ENCODE measurements at places on chromosomes 6 and 20.

- peak; percentile 54 for DNase-seq
These were observed 371.1 kb upstream of the POU3F2 start for GRCh38 chr6:98463038-98464000.

DNA sequence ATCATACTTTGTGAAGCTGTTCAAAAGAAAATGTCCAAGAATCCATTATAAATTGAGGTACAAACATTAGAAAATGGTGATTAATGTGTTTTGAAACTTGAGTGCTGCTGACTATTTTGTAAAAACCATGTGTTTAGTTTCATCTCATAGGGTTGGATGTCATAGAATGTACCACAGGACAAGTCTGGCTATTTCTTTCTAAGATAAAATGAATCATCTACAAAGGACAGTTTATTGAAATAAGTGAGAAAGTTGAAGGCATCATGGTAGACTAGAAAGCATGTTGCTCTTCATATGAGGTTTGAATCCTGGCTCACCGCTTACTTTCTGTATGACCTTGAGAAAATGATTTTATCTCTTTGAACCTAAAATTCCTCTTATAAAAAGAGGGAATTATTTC, 29.2 kb upstream of the SMAP1 start:
- DNase-seq = no peak

- no peak for DNase-seq
These were observed 97.7 kb downstream of the TMEM242 start for GRCh38 chr6:157225575-157225995.

DNA sequence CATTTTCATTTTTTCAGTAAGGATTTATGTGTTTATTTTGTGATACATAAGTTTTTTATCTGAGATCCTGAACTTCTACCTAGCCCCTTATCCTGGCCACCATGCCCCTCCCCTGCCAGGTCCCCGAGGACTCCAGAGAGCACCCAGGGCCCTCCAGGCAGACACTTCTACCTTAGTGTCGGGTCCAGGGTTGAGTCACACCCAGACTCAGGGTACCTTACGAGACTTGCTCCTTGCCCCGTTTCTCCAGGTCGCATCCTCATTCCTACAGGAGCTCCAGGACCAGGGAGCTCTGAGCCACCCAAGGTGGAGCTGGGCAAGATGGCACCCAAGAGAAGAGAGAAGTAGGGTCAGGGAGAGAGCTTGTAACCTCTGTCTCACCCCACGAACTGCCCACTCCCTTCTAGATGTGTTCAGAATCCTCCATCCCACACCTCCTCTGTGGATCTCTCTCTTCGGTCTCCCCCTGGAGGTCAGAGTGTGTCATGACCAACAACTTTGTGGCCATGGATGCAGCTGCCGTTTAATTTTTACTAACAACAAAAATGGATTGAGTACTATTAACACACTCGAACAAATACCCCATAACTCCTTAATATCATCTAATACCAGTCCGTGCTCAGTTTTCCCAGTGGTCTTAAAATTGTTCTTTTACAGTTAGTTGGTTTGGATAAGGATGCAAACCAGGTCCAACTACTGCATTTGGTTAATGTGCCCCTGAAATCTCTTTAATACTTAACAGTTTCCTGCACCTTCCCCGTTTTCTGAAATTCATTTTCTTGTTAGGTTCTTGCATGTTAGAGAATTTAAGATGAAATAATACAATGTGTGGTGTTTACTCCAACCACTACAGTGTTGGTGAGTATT, 130.6 kb upstream of the INSM1 start:
- DNase-seq = peak; percentile 48

- DNase-seq = no peak
These were observed 2.5 kb downstream of the GRM4 start for GRCh38 chr6:34143196-34143883.

- no peak for DNase-seq
These were observed 58.3 kb upstream of the IYD start for GRCh38 chr6:150310539-150310938.

DNA sequence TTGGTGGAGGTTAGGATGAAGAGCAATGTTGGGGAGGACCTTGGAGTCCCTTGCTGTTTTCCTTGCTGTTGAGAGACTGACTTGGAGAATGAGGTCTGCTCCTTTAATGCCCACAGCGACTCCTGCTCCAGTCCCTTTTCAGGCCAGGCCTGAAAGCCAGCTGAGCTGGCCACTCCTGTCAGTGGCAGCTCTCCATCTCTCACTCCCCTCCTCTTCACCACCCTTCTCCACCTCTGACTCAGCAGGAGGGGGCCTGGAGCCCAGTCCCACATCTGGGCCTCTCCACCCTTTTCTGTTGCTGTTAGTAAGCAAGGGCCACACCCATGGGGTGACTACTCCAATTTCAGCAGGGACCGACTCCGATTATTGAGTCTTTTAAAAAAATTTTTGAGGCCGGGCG, 2.2 kb downstream of the SNX21 start:
- no peak for DNase-seq

- no peak for DNase-seq
These were observed 177.4 kb downstream of the MTFR2 start for GRCh38 chr6:136072691-136073090.

- DNase-seq = no peak
These were observed 25.4 kb downstream of the UNC5CL start for GRCh38 chr6:41013466-41014153.

Data from NCI-H2029 (cell line).